ENCODE measurements at places on chromosomes 6 and 20.

DNA sequence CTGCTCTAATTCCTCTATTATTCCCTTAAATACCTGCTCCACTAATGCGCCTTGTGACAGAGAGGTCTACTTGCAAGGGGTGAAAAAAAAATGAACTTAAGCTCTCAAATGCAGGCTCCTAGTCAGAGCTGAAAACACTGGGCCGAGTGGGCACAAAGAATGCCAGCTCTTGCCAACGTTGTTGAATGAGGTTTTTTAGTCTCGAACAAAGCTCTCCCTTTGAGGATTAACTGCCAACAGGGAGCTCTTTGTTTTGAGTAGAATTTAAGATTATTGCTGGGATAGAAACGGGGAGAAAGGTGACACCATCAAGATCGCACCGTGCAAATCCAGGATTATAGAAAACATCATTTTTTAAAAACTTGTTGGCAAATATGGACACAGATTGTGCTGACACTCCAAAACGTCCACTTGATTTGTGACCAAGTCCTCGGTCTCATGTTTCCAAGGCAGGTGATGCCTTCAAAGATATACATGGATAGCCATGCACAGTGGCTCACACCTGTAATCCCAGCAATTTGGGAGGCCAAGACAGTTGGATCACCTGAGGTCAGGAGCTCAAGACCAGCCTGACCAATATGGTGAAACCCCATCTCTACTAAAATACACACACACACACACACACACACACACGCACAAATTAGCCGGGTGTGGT lies 163.2 kb downstream of the BMP7 start:
- DNase-seq, result no peak

GRCh38 chr6:41077536-41077935 lies 4.8 kb downstream of the NFYA start:
- no peak for DNase-seq

DNA sequence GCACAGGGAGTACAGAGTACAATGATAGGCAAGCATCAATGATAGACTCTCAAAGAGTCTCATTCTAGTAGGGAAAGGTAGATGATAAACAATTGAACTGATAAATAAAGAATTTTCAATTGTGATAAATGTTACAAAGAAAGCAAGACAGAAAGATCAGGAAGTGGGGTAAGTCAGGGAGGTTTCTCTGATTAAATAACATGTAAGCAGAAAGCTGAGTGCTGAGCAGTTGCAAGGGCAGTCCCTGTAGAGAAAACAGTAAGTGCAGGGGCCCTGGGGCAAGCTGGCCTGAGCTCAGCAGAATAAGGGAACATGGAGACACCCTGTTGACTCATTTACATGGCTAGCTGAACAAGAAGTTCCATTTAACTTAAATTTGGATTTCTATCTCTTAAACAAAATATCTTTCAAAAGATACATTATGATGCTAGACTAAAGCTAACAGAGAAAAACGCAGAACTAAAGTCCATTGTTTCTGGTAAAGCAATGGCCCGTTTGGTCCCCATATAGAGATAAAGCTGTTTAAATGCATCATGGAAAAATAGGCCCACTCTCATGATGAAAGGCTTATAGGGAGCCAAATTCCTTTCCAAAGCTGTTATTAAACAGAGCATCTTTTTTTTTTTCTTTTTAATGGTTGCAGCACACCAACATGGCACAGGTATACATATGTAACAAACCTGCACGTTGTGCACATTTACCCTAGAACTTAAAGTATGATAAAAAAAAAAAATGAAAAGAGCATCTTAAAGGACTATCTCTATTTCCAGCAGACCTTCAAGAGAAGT lies 5.3 kb upstream of the TNFAIP3 start:
- DNase-seq, result no peak

- DNase-seq, result no peak
Observed at GRCh38 chr20:3694864-3695263, 13.1 kb upstream of the ADAM33 start.

GRCh38 chr6:582370-582769 lies 74.5 kb downstream of the HUS1B start:
- DNase-seq, result no peak

DNA sequence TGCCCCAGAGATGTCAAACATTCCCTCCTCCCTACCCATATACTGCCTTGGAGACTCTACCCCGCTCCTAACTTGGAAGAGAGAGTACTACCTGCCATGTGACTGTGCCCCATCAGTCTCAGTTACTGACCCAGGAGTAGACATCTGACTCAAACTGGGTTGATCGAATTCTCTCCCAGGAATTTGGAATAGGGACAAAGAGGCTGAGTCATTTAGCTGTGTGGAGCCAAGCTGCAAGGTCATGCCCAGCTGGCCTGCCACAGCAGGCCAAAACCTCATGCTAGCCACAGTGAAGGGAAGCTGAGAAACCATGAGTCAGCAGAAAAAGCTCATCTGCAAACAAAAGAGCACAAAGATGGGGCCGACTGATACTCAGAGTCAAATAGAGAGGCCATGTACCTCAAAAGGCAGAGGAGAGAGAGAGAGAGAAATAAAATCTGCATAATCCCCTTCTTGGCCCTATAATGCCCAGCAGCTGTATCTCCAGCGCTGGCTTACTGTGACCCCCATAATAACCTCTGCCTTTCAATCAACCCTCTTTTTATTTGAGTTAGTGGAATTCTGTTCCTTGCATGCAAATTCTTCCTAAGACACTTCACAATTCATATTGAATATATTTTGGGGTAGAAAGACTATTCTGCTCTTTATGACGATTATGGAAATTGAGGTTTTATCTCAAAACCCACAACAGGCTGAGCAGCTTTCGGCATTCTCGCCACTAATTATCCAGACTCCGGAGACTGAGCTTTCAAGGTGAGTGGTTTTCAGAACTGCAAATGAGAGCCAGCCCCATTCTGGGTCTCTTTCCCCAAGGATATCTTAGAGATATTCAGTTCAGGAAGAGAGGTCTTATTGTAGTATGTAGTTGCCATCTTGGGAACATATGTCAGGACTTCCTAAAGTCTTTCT lies 21.4 kb upstream of the AKIRIN2 start:
- DNase-seq, result no peak

DNA sequence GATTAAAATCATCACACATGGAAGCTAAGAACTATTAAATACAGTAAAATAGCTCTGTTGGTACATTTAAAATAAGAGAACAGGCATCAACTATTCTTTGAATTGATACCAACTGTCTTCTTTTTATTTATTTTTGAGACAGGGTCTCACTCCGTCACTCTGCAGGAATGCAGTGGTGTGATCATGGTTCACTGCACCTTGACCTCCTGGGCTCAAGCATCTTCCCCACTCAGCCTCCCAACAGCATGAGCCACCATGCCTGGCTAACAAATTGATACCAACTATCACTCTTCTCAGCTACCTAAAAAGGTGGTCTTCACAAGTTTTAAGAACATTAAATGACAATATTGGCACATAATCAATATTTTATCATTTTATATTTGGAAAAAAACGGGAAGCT lies 7.8 kb upstream of the PNISR start:
- no peak for DNase-seq

DNA sequence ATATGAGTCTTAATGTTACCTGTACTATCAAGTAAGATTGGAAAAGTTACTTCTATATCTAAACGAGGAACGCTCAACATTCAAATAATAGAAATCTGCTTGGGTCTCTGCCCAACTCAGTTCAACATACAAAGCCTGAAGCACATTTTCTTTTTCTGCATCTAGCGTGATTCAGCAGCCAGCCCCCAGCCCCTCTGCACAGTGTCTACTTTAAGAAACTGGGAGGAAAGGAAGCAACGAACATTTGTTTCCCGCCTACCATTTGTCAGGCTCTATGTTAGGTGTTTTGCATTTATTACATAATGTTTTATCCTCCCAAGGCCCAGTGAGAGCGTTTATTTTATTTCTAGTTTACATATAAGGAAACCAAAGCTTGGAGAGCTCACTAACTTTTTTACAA lies 17.3 kb downstream of the PHACTR1 start:
- no peak for DNase-seq

- no peak for DNase-seq
Observed at GRCh38 chr20:24470746-24471582, 1.5 kb downstream of the SYNDIG1 start.

DNA sequence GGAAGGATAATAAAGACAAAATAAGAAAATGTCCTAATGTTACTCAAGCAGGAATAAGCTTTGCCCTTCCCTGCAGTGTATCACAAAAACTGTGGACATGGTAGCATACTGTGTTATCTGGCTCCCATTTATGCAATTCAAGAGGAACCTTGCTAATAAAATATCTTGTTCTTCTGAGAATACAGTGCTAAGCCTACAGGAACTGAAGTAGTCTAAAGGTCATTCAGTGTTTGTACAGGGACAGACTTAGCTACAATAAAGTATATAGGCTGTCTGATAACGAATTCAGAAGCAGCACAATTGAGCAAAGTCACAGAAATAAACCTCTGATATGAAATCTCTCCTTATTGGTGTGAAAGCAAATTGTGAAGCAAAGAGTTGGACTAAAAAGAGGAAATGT lies 59.6 kb upstream of the SDHAF4 start:
- DNase-seq, result no peak

- no peak for DNase-seq
Observed at GRCh38 chr20:63766695-63767426, 27.3 kb downstream of the SLC2A4RG start.

- no peak for DNase-seq
Observed at GRCh38 chr20:36181934-36182603, 27.5 kb downstream of the EPB41L1 start.

DNA sequence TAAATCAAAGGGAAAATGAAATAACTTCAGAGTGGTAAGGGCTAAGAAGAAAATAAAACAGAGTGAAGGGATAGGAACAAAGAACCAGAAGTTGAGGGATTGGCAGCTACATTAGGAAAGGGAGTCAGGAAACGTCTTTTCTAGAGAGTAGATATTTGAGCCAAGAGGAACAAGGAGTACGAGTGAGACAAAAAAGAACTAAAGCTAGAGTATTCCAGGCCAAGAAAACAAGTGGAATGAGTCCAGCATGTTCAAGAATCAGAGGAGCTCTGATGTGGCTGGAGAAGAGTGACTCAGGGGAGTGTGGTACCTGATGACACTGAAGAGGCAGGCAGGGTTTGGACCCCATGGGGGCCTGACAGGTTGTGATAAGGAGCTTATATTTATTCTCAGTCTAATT lies 66.3 kb downstream of the CEP162 start:
- no peak for DNase-seq

GRCh38 chr6:40341726-40342125 lies 245.4 kb downstream of the LRFN2 start:
- DNase-seq, result no peak

DNA sequence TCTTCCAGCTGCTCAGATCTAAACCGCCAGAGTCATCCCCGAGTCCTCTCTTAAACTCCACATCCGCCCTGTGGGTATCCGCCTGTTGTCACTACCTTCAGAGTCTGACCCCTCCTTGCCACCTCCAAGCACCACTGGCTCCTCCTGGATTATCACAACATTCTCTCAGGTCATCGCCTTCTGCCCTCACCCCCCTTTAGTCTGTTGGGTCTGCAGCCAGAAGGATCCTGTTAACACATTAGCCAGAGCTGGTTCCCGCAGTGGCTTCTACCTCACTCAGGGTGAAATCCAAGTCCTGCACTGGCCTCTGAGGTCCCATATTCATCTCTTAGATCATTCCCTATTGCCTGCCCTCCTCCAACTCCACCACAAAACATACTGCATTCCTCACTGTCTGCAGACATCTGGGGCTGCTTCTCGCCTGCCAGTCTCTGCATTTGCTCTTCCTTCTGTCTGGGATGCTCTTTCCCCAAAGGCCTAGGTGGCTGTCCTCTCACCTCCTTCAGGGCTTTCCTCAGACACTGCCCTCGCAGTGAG lies 34.1 kb downstream of the TNXB start:
- DNase-seq, result no peak

DNA sequence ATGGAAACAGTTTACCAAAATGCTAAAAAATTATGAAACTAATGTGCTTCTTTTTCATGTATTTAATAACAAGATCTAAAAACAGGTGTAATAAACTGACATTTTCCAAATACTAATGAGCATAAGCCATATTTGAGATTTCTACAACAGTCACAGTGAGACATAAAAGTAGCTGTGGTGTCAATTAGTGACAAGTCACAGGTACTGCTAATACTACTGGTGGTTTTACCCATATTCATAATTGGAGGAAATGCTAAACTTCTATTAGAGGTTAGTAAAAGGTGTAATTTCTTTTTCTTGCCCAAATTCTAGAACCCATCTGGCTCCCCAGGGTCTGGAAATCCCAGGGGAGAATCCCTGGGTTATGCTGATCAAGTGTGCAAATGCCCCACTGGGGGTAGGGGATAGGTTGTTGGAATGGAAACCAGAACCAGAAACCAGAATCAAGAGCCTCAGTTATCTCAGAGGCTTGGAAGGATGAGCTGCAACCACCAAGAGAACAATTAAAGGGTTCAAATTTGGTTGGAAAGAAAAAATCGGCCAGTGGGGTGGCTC lies 7.1 kb upstream of the GTF2H4 start:
- DNase-seq, result no peak

GRCh38 chr6:166121726-166122125 lies 45.9 kb downstream of the TBXT start:
- DNase-seq, result no peak

DNA sequence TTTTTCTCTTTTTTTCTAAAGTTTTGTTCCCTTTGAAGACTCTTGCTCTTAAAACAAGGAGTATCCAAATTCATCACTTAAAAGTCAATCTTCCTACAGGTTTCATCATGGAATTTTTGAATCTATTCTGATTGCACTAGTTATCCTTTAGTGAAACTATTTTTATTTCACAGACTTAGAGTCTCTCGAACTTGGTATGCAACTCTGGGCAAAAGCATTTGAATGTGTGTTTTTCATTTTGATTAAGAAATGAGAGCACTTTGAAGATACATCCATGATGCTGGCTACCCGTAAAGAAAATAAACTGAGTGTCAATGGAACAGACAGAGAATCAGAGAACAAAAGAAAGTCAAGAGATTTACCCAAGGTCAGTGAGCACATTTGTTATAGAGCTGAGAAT lies 586.5 kb downstream of the EPM2A start:
- no peak for DNase-seq

- no peak for DNase-seq
Observed at GRCh38 chr6:116568821-116569755, 2.2 kb upstream of the RWDD1 start.

- DNase-seq, result no peak
Observed at GRCh38 chr6:108565091-108565766, 4.5 kb downstream of the FOXO3 start.

DNA sequence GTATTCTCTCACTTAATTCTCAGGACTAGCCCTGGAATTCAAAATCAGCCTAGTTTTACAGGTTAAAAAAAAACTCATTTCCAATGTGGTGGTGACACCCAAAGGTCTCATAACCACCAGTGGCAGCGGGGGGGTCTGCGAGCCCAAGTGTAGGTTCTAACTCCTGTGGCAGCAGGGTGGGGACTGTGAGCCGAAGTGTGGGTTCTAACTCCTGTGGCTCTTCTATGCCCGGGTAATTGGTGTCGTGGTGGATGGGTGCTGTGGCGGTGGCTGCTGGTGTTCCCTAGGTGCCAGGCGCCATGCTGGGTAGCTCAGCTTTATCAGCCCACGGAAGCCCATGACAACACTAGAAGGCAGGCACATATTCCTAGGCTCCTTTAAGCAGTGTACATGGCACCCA lies 4.9 kb upstream of the ANKRD60 start:
- DNase-seq, result no peak
